ENCODE measurements at places on chromosomes 5 and 9. TPM values are rescaled to one million over a fixed set of nuclear protein-coding genes. Genes with fewer than 3 reads are reported as not detected.

Gene DBH
- not detected for total RNA-seq

Gene TRMT10B
- 3.0 TPM for total RNA-seq

Gene ROPN1L
- total RNA-seq: 0.09 TPM

Gene ANKRD18A
- not detected for total RNA-seq

Gene SYNPO
- 13.5 TPM for total RNA-seq
